Chondrocyte (in vitro differentiated cells): ENCODE measurements at places on chromosomes 4 and X.

GRCh38 chr4:54066718-54067129 is 2.3 kb upstream of the CHIC2 start:
- H3K27me3 ChIP-seq, result no peaks in the 10 kb centered on the region
- no peak overlapping the region for H3K4me3 ChIP-seq
- no peak for DNase-seq
- H3K4me1 ChIP-seq, result peaks cover 41% of the 10 kb centered on the region
- peak overlapping the region; percentile 85 for H3K27ac ChIP-seq

DNA sequence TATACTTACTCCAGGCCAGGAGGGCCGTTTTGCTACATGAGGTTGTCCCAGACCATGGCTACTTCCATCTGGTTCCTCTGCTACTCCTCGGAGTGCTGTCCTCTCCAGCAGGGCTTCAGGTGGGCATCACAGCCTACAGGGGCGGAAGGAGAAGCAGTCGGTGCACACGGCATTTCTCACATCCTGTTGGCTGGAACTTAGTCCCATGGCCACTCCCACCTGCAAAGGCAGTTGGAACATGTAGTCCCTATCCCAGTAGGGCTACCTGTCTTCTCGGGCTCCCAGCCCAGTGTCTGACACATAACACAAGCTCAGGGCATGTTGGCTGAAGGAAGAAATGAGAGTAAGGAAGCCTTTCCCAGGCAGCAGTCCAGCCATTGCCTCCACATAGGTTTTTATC is 7.7 kb upstream of the STK32B start:
- H3K4me3 ChIP-seq, result no peak overlapping the region
- H3K4me1 ChIP-seq, result peaks cover 14% of the 10 kb centered on the region
- no peaks in the 10 kb centered on the region for H3K27me3 ChIP-seq
- no peak overlapping the region for H3K27ac ChIP-seq

DNA sequence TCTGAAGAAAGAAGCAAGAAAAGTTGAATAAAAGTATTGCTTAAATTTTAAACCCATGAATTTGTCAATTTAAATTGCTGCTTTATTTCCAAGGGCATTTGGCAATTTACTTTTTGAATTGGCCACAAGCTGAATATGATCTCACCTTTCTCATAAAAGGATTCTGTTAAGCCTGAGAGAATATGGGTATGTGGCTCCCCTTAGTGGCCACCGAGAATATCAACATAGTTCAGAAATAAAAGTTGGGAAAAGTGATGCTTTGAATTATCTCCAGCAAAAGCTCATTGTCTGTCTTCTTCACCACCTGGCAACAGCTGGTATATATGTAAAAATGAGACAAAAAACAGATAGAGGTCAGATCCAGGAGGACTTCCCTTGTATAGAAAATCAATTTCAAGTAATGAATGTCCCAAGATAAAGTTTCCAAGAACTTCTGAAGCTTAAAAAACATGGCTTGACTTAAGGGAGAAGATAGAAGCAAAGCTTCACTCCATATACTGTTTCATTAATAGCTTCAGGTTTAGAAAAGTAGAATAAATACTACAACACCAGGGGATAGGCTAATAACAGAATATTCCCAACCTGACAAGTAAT is 290.7 kb upstream of the FAM241A start:
- no peak for DNase-seq
- H3K27me3 ChIP-seq, result peaks cover 23% of the 10 kb centered on the region
- H3K4me1 ChIP-seq, result no peaks in the 10 kb centered on the region
- no peaks in the 10 kb centered on the region for H3K36me3 ChIP-seq

DNA sequence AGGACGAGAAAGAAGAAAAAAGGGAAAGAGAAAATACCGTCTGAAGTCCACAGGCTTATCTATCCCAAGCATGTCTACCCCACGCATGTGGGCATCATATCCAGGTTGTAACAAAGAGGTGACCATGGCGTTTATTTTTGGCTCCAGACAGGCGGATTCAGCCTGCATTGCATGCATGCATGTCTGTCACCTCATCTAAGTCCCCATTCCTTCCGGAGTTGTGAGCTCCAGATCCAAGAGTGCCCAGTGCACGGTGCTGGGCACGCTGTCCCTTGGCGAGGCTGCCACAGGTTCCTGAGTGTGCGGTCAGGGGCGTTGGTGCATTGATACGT is 905 bp upstream of the GALNTL6 start:
- peaks cover 14% of the 10 kb centered on the region for H3K4me1 ChIP-seq
- no peak overlapping the region for H3K27ac ChIP-seq
- no peak for DNase-seq
- H3K4me3 ChIP-seq, result peak overlapping the region; percentile 73
- no peaks in the 10 kb centered on the region for H3K36me3 ChIP-seq
